A549 treated with CORT108297 at 1 μM for 4 hours (cell line): ENCODE measurements at places on chromosomes 11 and 22. TPM values are rescaled to one million over a fixed set of nuclear protein-coding genes. Genes with fewer than 3 reads are reported as not detected.

The SCN4B gene
- 0.03 to 0.08 TPM (median 0.07 TPM) in 5 replicates for total RNA-seq

The CHRM1 gene
- total RNA-seq: 0.02 to 0.16 TPM (median 0.03 TPM) in 4 of 5 replicates, not detected in the other

The NNMT gene
- 216 to 289 TPM (median 270 TPM) in 5 replicates for total RNA-seq

The RGL4 gene
- 0.05 TPM in 1 of 5 replicates, not detected in the others for total RNA-seq

The OR4A16 gene
- total RNA-seq: not detected in 5 replicates

The CCDC89 gene
- not detected in 5 replicates for total RNA-seq

The TPBGL gene
- 0.08 to 0.30 TPM (median 0.23 TPM) in 5 replicates for total RNA-seq

The CCND1 gene
- 175 to 256 TPM (median 222 TPM) in 5 replicates for total RNA-seq

The CARD16 gene
- total RNA-seq: 0.23 to 0.37 TPM in 2 of 5 replicates, not detected in the others

The NRIP3 gene
- 0.81 to 1.2 TPM (median 0.97 TPM) in 5 replicates for total RNA-seq
